ENCODE measurements at places on chromosomes 16 and 17. TPM values are rescaled to one million over a fixed set of nuclear protein-coding genes. Genes with fewer than 3 reads are reported as not detected.

DNA sequence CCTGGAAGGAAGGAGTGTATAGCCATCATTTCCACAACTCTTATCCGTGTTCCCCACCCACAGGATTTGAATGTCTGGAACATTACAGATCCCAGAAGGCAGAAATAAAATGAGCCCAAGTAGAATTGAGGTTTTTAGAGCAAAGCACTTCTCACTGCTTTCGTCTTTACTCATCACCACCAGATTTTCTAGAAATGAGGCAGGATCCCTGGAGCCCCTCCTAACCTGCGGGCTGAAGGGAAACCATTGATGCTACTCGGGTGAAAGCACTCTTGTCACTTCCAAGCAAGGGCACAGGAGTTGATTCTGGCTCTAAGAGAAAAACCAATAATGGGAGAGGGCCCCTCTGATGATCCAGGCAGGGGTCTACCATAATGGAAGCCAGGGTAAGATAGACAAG is 2.8 kb upstream of the ALDOC start:
- no peak for DNase-seq

- DNase-seq = no peak
Measured at GRCh38 chr16:48596326-48596725, 13.7 kb downstream of the N4BP1 start.

SLC52A1 gene
- 0.10 TPM for total RNA-seq

LAT gene
- total RNA-seq = 2.3 TPM

- DNase-seq = no peak
Measured at GRCh38 chr17:9116861-9117568, 95.7 kb downstream of the NTN1 start.
